Dorsolateral prefrontal cortex (tissue), 122 donors: ENCODE measurements at places on chromosomes 11 and 22.

DNA sequence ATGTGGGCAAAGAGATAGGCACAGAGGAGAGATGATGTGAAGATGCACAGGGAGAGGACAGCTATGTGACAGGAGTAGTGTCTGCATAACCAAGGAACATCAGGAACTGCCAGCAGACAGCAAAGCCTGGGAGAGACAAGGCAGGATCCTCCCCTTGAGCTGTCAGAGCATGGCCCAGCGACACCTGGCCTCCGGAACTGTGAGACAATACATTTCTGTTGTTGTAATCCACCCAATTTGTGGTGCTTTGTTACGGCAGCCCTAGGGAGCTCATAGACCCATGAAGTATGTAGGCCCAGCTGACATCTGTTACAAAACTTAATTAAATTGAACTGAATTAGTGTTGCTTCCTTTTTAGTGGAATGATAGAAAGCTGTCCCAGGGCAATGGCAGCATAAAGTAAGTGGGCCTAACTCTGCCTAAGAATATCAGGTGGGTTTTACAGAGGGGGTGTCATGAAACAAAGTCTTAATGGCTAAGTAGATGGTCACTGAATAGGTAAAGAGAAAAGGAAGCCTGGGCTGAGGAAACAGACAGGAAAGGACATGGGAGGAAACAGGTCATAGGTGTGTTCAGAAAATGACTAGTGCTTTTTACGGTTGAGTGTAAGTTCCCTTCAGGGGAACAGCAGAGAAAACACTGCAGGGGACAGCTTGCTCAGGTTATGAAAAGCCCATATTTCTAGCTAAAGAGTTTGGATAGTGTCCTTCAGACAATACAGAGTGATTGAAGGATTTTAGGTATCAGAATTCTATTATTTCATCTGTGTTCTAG is 24.8 kb downstream of the RASSF10 start:
- DNase-seq, result no peak

GRCh38 chr22:42612336-42612735 is 2.3 kb downstream of the POLDIP3 start:
- DNase-seq, result no peak

DNA sequence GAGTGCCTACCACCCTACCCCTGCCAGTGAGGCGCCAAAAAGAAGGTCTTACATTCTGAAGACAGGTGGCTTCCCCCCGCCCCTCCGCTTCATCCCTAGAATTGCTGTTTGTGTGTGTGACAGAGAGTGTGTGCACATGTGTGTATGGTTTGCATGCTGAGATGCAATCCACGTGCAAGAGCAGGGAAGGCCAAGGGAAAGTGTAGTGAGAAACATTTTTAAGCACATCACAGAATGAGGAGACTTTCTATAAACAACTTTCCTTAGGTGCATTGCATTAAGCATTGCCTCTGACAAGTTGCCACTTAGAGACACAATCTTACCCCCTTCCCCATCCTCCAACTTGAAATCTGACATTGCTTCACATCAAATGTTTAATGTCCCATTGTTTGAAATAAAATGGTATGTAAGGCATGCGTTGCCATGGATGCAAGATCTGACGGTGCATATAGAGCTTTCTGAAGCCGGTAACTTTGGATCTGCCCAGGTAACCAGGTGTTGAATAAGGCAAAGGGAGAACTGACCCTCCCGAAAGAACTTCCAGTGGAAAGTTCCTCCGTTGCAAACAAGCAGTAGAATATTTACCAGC is 21.4 kb downstream of the FJX1 start:
- no peak for DNase-seq

DNA sequence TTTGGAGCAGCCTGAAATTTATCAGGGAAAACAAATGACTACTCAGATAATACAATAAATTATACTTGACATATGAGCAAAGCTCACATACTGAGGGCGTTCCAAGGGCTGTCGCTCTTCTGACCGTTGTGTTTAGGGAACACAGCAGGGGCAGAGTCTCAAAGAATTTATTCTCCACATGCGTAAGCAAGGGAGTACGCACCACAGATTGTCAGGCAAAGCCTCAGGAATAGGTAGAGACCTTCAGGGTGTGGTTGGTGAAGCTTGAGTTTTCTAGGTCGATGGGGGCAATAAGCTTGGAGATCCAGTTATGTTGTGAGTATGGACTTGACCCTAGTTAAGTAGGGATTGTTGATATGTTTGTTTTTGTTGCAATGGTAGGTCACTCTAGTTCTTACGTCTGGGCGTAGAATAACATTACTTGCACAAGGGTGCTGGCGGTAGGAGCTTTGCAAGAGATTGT is 830 bp downstream of the ACAT1 start:
- DNase-seq, result no peak

DNA sequence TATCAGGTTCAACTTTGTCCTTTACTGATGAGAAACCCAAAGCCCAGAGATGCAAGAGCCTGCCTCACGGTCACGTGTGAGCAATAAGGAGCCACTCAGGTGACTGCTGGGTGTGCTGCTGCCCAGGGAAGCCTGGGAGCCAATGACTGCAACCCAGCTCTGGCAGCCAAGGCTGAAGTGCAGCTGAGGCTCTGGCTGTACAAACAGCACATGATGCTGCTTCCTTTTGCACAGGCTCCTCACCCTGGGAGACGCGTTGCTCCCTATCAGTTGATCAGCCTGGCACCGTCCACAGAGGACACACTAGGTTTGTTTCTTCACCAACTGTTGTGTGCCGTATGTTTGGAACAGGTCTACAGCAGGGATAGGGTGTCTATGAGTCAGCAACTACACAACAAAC is 168.7 kb downstream of the EFCAB6 start:
- peak; percentile 72 for DNase-seq

- no peak for DNase-seq
These were observed 428.9 kb upstream of the B3GAT1 start for GRCh38 chr11:134840945-134841344.

DNA sequence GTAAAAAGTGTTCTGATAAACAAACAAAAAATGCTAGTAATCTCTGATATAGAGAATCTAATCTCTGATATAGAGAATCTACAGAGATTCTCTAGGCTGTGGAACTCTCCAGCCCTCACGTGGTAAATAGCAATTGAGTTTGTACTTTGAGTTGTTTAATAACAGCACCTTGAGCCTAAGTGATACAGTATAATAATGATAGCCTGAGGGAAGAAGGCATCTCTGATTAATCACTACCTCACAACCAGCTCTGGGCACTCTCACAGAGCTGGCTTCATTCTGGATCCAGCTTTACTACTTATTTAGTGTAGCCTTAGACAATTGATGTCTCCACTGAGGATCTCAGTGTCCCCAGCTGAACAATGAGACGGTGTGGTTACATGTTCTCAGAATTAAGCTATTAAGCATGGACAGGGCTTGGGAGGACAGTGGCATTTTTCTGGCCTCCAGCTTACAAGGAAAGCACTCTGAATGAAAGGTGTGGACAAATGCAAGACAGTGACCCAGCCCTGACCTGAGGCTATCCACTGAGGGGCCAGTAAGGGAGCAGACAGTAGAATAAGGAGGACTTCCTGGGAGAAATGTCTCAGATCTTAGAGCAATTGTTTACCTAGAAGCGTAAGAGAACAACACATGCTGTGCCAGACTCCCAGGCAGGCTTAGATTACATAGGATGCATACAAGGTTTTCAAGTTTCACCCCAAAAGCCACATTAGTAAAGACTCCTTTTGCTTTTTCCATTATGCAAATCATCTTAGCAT is 88.7 kb upstream of the DRD2 start:
- no peak for DNase-seq

DNA sequence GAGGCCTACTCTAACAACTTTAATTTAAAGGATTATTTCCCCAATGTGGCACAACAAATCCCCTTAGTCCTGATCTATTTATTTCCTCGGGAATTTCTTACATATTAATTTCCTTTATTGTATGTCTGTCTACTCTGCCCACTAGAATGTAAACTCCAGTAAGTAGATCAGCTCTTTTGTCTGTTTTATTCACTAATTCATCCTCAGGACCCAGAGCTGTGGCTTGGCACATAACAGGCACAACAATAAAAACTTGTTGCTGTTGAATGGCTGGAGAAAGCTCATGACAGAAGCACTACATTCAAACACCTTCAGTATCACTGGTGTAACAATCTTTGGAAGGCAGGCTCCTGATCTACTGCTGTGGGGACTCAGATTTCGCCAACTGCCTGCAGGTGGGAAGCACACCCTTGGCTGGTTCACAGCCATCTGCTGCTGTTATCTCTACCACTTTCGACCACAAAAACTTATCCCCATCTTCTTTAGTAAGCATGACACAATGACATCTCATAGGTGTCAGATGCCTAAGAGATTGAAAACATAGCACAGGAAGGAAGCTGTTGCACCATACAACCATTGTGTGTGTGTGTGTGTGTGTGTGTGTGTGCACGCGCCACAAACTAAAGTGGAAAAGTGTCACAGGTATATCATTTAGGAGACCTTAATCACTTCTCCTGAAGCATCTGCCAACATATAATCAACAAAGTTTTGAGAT is 11.9 kb downstream of the HIRA start:
- DNase-seq, result no peak

DNA sequence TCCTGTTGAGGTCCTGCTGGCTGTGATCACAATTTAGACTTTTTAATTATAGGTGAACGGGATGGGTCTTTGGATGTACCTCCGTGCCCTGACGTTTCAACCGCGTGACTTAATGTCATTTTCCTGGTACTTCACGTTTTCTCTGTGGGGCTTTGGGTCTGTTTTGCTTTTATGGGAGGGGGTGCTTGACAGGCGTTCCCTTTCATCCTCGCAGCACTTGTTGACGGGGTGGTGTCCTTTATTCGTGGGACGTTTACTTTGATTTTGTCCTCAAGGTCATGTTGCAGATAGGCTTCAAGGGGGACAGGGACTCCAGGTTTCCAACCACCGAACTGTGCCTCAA is 994 bp downstream of the PPP6R3 start:
- DNase-seq, result no peak

- DNase-seq, result no peak
These were observed 5.0 kb upstream of the ROBO4 start for GRCh38 chr11:124902616-124903015.

DNA sequence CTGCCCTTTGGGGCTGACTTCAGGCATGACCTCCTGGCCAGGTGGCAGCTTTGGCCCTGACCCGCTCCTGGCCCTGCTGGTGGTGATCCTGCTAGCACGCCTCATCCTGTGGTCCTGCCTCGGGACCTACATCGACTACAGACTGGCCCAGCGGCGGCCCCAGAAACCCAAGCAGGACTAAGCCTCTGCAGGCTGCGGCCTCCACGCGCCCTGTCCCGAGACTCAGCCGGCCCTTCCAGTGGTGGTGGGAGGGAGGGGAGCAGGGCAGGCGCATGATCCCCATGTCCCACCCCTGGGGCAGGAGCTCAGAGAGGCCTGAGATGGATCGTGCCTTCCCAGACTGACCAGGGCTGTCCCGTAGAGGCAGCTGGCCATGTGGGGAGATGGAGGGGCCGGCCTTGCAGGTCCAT is 2.1 kb downstream of the SMIM38 start:
- DNase-seq, result no peak
